ENCODE measurements at places on chromosomes 13 and 19.
A peak's percentile ranks its signal among the peaks of the same experiment; 100 is the strongest.

- DNase-seq: peak; percentile 77
Measured at GRCh38 chr19:9054765-9055164, 32.1 kb upstream of the OR1M1 start.

GRCh38 chr13:114147803-114148520 lies 15.5 kb upstream of the RASA3 start:
- no peak for DNase-seq

DNA sequence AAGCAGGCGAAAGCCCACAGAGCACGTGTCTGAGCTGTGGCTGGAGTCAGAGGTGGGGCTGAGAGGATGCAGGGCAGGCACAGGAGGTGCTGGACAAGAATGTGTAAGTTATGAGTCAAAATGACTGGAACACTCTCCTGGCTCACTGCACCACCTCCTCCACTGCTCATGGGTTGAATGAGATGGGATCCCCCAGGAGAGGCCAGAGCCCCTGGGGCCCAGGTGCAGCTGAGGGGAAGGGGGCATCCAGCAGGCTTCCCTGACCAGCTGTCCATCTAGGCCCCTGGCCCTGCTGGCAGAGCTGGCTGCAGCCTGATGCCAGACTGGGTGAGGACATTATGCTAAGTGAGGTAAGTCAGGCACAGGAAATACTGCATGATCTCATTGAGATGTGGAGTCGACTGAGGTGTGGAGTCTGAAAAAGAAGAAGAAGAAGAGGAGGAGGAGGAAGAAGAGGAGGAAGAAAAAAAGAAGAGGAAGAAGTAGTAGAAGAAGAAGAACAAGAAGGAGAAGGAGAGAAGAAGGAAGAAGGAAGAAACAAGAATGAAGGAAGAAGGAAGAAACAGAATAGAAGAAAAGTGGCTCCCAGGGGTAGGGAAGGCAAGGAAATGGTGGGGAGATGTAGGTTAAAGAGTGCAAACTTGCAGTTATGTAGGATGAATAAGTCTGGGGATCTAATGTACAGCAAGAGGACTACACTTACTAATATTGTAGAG lies 747.4 kb downstream of the UQCRFS1 start:
- DNase-seq: peak; percentile 14

DNA sequence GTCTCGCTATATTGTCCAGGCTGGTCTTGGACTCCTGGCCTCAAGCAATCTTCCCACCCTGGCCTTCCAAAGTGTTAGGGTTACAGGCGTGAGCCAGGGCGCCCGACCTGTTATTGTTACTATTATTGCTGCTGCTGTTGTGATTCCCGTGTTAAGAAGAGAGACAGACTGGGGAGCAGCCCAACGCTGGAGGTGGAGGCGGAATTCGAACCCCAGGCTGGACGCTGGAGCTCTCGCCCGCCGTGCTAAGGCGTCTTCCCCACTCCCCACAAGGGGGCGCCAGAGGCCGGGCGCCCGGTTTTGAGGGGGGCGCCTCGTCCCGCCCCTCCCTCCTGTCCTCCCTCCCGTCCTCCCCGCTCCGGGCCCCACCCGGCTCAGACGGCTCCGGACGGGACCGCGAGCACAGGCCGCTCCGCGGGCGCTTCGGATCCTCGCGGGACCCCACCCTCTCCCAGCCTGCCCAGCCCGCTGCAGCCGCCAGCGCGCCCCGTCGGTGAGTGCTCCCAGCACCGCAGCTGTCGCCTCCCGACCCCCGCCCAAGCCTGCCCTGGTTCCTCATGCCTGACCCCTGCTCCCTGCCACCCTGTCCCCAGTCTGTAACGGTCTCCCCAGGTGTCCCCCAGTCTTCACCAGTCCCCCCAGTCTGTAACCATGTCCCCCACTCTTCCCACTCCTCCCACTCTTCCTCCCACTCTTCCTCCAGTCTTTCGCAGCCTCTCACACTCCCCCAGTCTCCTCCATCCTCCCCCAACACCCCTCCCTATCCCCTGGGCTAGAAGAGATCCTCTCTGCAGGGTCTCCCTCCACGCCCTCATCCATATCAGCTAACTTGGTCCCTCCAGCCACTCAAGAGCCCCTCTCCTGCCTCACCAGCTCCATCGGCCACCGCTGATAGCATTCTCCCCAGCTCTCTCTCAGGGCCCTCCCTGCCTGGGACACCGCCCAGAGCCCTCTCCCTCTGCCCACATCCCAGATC lies at the start of gene EHD2:
Gene EHD2, plus strand, starts transcription at position 377 of the 976 bp plus-strand sequence. CDS start 3,191 bp downstream, outside the sequence.
- DNase-seq: peak; percentile 68
